ENCODE measurements at places on chromosomes 5 and 9.

- DNase-seq: peak; percentile 61
These were observed 849 bp upstream of the MGAT1 start for GRCh38 chr5:180803181-180804128.

GRCh38 chr9:134812343-134812673 lies 68.3 kb upstream of the FCN2 start:
- no peak for DNase-seq

- DNase-seq: no peak
These were observed 34.7 kb downstream of the FBXW2 start for GRCh38 chr9:120758544-120758943.

DNA sequence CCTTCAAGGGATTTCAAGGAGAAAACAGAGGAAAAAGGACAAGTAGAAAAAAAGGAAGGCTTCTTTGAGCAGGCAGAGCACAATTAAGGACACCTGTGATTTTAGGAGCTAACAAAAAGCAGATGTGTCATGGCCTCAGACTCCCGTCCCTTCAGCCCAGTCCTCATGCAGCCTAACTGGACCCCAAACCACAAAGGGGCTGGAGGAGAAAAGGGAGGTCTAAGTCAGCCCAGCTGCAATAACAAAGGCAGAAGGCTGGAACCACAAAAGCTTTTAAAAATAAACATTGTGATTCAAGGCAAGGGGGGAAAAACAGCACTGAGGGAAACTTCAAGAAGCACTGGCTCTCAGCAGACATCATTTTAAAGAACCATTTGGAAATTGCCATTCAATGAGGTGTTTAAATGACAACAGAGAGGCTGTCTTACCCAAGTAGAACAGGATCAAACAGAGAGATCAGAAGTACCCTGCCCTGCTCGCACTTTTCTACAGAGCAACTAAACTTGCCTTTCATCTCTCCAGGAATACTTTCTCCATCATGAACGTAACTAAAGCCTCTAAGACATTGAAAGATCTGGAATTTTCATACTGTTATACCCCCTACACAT lies 89.3 kb downstream of the SEMA5A start:
- no peak for DNase-seq

DNA sequence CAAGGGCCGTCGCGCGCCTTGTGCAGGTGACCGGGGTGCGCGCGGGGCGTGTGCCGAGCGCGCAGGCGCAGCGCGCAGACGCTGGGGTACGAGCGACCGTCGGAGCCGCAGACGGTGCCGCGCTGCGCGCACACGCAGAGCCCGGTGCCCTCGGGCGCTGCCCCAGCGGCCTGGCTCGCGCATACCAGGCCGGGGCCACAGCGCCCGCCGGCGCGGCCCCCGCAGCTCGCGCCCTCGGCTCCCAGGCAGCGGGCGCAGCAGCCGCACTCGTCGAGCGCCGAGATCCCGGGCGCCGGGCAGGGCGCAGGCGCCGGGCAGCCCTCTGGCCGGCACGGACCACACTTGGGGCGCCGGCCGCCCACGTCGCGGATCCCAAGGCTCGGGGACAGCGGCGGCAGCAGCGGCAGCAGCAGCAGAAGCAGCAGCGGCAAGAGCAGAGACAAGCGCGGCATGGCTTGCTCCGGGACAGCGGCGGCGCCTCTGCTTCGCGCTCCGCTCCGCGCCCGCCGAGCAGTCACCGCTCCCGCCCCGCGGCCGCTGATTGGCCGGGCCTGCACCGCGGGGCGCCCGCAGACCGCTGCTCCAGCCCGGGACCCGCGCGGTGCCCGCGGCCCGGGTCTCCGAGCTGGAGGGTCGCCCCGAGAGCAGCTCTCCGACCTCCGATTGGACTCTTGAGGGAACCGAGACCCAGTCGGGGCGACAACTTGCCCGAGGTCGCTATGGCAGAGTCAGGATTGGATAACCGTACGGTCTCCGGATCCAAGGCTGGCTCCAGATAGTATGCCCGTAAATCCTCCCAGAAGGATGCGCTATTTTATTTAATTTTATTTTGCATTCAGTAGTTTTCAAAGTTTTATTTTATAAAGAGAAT lies at the start of gene IGFBPL1:
IGFBPL1 (minus strand) TSS at position 482 of the 871 bp plus-strand sequence; CDS start at position 452, 30 bp downstream.
- peak; percentile 51 for DNase-seq

DNA sequence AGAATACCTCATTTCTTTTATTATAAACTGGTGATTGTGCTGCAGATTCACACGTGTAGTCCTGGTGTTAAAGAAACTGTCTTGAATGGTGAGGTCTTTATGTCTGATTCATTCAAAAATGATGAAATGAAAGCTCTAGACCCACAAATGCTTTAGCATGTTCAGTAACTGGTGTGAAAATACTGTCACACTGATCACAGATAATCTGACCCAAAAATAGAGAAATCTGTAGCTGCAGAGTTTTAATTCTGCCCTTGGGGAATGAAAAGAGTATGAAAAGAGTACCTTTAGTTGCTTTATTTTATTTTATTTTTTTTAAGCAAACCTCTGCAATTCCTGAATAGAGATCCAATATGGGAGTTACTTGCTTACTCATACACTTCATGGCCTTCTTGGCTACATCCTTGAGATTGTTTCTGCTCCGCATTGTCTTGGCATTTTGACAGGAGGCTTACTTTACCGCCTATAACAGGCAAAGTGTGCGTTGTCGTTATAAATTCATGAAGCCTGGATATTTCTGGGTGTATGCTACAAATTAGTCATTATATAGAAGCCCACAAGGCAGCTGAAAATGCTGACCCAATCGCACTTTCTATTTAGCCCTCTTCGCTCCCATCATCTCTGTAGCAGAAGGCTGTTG lies 2.7 kb downstream of the RGMB start:
- DNase-seq: no peak

- DNase-seq: peak; percentile 82
These were observed 29.9 kb upstream of the OBP2B start for GRCh38 chr9:133238851-133239532.

- DNase-seq: no peak
These were observed 148.1 kb downstream of the KDM4C start for GRCh38 chr9:6905850-6906375.

DNA sequence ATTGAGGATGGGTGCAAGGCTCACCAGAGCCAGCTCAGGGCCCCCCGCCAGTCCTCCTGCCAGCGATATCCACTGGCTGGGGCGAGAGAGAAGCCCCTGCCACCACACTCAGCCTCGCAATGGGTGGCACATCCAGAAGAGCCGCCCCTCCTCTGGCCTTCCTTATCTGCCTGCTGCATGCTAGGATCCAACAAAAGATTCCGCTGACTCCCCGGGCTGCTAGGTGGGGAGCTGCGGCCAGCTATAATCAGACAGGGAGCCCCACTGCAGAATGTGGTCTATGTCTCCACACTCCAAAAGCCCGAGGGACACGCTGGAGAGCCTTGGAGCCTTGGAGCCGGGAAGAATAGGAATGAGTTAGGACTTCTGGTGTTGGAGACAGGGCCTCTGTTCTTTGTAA lies 32.8 kb downstream of the COL23A1 start:
- no peak for DNase-seq

DNA sequence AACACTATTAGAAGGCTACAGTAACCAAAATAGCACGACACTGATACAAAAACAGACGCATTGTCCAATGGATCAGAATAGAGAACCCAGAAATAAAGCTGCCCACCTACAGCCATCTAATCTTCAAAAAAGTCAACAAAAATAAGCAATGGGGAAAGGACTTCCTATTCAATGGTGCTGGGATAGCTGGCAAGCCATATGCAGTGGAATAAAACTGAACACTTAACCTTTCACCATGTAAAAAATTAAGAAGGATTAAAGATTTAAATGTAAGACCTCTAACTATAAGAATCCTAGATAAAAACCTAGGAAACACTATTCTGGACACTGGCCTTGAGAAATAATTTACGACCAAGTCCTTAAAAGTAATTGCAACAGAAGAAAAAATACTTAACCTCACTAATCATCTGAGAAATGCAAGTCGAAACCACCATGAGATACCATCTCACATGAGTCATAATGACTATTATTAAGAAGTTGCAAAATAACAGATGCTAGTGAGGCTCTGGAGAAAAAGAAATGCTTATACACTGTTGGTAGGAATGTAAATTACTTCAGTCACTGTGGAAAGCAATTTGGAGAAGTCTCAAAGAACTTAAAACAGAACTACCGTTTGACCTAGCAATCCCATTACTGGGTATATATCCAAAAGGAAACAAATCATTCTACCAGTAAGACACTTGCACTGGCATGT lies 203.3 kb upstream of the CDH9 start:
- DNase-seq: no peak

GRCh38 chr5:78603636-78604175 lies 44.9 kb downstream of the LHFPL2 start:
- no peak for DNase-seq

DNA sequence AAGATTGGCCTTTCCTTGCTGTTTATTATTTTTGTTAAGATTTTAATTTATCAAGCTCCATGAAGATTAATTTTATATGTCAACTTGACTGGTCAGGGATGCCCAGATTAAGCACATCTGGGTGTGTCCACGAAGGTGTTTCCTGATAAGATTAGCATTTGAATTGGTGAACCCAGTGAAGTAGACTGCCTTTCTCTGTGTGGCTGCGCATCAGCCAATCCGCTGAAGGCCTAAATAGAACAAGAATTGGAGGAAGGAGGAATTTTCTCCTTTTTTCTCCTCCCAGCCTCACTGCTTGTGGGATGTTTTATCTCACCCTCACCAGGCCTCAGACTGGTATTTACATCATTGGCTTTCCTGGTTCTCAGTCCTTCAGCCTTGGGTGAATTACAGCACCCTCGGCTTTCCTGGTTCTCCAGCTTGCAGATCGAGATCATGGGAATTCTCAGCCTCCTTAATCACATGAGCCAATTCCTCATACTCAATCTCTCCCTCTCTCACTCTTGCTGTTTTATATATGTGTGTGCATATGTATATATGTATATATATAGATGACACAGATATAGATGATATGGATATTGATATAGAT lies 135.4 kb upstream of the SPEF2 start:
- DNase-seq: no peak

DNA sequence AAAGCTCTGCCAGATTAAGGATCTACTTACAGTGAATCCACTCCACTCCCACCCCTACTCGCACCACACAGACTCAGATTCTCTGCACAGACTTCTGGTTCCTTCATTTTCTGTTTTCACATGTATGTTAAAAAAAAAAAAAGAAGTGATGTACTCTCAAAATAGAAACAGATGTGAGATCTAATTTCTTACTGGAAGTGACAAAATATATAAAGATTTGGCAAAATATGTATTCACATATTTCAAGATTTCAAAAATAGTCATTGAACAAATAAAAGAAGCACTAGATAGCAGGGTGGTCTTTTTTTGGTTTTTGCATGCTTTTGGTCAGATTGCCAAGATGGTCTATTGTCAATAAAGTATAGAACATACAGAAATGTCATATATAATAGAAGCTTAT lies 379.2 kb downstream of the TMEM167A start:
- DNase-seq: no peak

DNA sequence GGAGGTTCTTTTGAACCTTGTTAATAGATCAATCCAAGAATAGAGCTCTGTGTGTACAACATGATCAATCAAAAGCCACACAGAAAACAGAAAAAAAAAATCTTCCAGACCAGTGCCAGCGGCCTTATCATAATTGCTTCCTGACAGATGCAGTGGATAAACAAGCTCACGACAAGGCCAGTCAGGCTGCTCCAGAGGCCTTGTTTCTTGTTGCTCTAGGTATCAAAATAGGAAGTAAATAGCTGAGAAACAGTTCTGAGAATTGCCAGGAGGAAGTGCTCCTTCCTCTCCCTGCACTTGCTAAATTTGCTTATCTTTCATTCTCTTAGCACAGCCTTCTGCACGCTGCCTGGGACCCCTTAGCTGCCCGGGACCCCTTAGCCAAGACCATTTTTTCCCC lies 199.0 kb upstream of the TARS1 start:
- DNase-seq: peak; percentile 45

DNA sequence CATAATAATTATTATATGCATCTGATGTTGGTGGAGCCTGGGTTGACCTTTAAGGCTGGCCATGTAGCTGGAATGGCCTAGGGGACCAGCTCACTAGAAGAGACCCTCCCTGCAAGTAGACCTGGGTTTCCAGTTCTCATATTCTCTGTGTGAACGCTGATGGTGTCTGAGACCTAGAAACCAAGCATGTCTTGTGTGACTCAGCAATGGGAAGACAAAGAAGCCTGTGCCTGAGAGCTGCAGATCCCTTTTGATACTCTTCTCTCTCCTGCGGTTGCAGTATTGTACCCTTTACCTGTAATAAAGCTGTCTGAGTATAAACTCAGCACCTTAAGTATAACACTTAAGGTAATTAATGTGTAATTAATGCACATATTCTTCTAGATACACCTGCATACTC lies 22.2 kb downstream of the C9orf152 start:
- DNase-seq: no peak

DNA sequence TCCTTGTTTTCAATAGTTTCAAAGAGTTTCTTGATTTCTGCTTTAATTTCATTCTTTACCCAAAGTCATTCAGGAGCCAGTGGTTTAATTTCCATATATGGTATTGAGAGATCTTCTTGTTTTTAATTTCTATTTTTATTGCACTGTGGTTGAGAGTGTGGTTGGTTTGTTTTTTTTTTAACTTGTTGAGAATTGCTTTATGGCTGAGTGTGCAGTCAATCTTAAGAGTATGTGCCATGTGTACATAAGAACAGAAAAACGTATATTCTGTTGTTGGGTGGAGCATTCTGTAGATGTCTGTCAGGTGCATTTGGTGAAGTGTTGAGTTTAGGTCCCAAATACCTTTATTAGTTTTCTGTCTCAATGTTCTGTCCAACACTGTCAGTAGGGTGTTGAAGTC lies 26.7 kb upstream of the IPPK start:
- DNase-seq: no peak

DNA sequence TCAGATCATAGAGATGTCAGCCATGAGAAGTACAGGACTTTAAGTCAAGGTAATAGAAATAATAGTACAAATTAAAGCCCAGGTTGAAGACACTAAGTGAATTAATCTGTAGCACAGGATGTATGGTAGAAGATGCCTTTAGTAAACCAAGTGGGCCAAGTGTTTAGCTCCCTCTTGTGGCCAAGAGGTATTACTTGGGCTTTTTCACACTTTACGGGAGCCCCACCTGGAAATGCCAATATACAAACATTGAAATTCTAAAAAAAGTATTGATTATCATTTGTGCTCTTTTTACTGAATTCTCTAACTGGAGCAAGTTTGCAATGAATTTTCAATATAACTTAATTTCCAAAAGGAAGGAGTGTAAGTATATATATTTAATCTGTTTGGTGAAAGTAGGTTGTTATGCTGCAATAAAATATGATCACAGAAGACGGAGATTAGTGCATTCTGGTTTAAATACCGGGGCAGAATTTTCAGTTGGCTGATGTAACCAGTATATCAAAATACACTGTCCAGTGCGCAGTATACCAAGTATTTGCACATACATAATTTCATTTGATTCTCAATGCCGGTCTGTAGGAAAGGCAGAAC lies 84.7 kb downstream of the PARP8 start:
- no peak for DNase-seq

DNA sequence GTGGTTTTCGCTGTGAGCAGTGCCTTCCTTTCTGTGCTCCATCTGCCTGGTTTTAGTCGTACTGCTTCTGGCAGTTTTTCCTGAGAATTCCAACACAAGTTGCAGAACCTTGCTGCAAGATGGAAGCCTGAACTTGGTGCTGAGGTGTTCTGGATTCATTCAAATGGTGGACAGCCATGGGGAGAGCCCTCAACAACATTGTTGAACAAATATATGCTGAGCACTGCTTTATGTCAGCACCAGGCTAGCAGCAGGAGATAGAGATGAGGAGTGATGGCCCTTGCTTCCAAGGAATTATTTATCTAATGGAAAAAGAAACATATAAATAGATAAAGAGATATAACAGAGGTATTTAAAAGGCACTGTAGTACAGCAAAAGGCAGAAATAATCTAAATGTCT lies 7.3 kb upstream of the RPS6 start:
- no peak for DNase-seq

Measured in endothelial cell (in vitro differentiated cells).